T-cell (primary cell): ENCODE measurements at places on chromosomes 1 and 21. TPM values are rescaled to one million over a fixed set of nuclear protein-coding genes. Genes with fewer than 3 reads are reported as not detected.

DNA sequence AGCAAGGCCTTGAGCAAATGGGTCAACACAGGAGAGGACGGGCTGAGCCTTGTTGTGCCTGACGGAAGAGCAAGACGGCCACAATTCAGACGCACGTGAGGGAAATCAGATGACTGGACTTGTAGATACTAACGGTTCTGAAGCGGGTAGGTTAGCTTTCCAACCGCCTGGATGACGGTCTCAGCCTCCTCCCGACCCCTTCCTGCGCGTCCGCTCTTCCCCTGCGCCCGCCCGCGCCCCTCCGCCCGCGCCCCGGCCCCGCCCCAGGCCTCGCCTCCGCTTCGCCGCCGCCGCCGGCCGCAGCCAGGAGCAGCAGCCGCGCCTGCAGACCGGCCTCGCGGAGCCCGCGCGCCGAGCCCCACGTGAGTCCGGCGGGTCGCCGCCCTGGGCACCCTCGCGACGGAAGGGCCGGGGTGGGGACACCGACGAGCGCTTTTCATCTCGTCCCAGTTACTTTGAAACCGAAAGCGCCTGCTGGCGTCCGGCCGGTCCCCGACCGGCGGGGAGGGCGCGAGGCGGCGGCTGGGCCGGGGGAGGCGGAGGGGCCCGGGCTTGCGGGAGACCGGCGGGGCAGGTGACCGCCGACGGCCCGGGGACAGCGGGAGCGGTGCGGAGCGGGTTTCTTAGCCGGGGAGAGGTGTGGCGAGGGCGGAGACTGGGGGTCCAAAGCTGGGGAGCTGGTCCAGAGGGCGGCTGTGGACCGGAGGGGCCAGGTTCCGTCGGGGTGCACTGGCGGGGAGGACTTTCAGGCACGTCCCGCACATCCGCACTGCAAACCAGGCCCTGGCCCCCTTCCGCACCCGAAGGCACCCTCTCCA is at the start of gene TRAF5:
Gene TRAF5, plus strand, starts transcription at position 306 of the 818 bp plus-strand sequence. CDS start 26,407 bp downstream, outside the sequence.
- peak; percentile 19 for DNase-seq

- no peak for DNase-seq
Measured at GRCh38 chr1:85502171-85502570, 37.2 kb upstream of the DDAH1 start.

The TARDBP gene
- 183 TPM for total RNA-seq

The RIMS3 gene
- total RNA-seq = 3.0 TPM

The IL20 gene
- total RNA-seq = not detected

DNA sequence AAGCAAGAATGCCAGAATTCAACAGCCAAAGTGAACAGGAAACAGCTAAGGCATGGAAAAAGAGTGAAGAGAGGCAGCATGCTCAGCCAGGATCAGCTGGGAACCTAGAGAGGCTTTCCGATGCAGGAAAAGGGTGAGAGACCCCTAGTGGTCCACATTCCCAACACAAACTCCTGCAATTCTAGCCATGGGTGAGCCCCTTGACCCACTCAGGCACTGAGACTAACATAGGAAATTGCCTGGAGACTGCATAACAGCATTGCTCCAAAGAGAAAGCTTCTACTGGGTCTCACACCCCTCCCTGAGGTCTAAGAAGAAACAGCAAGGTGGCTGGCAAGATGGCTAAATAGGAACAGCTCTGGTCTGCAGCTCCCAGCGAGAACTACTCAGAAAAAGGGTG is 123.2 kb downstream of the LHX8 start:
- no peak for DNase-seq

GRCh38 chr1:226664413-226665101 is 74.5 kb downstream of the ITPKB start:
- no peak for DNase-seq

The TMPRSS3 gene
- total RNA-seq = 1.4 TPM

DNA sequence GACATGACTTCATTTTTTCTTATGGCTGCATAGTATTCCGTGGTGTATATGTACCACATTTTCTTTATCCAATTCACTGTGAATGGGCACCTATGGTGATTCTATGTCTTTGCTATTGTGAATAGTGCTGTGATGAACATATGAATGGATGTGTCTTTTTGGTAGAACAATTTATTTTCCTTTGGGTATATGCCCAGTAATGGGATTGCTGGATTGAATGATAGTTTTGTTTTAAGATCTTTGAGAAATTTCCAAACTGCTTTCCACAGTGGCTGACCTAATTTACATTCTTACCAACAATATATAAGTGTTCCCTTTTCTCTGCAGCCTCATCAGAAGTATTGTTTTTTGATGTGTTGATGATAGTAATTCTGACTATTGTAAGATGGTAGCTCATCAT is 361.7 kb upstream of the SGIP1 start:
- DNase-seq = no peak

GRCh38 chr1:234976861-234977680 is 151.6 kb downstream of the TOMM20 start:
- no peak for DNase-seq

GRCh38 chr1:118186026-118186425 is 998 bp upstream of the SPAG17 start:
- no peak for DNase-seq

GRCh38 chr1:33281554-33282303 is 25.4 kb downstream of the ZNF362 start:
- DNase-seq = no peak

DNA sequence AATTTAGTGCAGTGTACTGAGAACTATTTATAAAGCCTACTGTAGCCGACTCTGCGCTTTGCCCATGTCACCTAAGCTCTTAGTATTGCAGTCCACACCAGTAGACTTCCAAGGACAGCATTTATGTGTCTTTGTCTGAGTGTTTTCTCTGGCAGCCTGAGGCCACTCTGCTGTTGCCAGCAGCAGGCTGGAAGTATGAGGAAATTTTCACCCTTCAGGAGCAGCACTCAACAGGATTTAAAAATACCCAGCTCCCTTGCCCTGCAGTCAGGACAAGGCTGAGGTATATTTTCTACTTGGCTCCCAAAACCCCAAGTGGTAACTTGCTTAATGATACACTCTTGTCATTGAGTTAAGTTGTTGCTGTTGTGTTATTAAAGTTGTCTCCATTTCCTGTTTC is 230.1 kb downstream of the SRGAP2C start:
- DNase-seq = no peak

The OR14K1 gene
- total RNA-seq = not detected

- DNase-seq = no peak
Measured at GRCh38 chr1:218436346-218436745, 91.2 kb downstream of the TGFB2 start.

DNA sequence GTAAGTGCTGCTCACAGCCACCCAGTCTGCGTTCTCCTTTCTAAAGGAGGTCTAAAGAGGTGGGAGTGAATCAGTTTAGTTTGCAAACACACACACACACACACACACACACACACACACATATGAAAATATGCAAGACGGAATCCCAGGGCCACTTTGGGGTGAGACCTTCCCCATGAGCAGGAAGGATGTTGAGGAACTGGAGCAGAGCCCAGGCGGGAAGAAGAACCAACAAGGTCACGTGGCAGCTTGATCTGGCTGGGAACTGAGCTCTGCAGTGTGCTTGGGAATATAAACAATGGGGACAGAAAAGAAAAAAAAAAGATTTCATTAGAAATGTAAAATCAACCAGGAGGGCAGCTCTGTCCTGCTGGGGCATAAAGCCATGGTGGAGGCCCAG is 32.6 kb downstream of the OR2G3 start:
- no peak for DNase-seq

GRCh38 chr21:42661688-42662429 is 8.4 kb downstream of the PDE9A start:
- DNase-seq = no peak

DNA sequence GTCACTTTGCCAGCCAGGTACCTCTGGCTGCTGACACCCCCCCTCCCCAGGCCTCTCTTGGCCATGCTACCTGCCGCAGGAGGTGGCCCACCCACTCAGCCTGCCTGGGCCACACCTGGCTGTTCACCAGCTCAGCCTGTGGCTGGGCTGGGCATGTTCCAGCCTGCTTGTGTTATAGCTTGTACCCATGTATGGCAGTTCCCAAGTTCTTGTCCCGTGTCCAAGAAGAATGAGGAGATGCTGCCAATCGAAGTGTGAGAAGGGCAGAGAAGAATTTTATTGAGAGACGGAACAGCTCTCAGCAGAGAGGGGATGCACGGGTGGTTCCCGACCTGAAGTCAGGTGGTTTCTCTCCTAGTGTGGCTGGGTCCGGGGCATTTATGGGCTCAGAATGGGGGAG is 3.9 kb upstream of the MMEL1 start:
- DNase-seq = peak; percentile 23

GRCh38 chr1:176196728-176197127 is 10.4 kb downstream of the COP1 start:
- DNase-seq = no peak

The IRF6 gene
- total RNA-seq = 2.6 TPM

DNA sequence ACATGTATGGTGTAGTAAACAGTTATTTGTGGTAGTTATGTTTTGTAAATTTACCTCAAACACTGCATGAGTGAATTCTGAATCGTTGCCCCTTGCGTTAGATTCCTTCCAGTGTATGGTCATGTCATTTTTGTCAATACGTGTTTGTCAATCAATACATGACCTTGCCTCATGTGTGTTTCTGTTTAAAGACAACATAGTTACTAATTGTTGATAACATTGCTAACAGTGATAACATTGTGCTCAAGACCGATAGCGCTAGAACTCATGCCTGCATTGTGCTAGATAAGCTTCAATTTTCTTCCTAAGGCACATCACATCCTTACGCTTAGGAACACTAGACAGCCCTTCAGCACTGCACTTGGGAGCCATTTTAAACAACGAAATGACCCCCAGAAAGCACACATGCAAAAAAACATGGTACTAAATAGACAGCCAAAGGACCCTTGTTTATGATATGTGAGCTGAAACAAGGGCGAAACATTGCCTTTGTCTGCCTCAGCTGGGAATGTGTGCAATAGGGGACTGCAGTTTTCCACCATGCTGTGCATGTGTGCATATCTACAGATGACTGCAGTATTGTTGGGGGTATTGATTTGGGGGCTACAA is 37.3 kb downstream of the MRPS6 start:
- DNase-seq = no peak

GRCh38 chr1:49728377-49728776 is 295.4 kb downstream of the AGBL4 start:
- no peak for DNase-seq

DNA sequence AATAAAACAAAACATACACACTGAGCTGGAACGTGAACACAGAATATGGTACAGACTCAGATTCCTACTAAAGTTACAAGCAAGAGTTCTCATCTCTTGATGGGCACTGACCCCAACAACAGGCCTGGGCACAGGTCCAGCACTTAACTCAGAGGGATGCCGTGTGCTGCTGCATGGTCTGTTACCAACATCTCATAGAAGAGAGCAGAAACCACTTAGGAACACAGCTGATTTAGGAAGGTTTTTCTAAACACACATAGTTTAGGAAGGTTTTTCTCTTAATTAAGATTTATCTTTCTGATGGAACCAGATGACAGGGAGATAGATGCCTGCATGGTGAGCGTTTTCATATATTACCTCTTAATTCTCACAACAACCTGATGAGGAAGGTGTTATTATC is 1.5 kb downstream of the GCLM start:
- no peak for DNase-seq

DNA sequence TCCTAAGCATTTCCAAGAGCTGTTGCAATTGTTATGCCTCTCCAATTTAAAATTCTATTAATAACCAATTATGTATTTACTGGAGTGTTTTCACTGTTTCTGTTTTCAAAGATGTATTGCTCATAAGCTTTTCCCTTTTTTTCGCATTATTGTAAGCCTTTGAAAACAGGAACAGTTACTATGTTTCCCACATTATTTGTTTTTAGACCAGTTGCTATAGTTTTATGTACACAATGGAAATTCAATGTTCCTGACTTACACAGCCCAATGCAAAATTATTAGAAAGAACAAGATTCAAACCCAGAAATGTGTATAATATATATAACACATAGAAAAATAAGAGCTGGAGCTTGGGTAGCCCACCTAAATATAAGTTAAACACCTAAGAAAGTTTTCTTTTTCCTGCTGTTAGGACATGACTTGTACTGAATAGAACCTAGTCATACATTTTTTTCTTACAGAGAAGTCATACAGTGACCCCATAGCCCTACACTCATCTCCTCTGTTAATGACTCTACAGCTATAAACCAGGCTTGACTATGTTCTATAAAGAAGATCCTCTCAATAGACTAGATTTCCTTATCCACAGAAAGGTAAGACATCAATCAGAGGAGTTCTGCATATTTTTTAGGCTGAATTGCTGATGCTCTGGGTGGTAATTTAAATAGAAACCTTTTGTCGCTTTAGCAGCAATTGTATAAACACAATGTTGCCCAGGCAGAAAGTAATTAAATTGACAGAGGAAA is 299.6 kb downstream of the USH2A start:
- no peak for DNase-seq

DNA sequence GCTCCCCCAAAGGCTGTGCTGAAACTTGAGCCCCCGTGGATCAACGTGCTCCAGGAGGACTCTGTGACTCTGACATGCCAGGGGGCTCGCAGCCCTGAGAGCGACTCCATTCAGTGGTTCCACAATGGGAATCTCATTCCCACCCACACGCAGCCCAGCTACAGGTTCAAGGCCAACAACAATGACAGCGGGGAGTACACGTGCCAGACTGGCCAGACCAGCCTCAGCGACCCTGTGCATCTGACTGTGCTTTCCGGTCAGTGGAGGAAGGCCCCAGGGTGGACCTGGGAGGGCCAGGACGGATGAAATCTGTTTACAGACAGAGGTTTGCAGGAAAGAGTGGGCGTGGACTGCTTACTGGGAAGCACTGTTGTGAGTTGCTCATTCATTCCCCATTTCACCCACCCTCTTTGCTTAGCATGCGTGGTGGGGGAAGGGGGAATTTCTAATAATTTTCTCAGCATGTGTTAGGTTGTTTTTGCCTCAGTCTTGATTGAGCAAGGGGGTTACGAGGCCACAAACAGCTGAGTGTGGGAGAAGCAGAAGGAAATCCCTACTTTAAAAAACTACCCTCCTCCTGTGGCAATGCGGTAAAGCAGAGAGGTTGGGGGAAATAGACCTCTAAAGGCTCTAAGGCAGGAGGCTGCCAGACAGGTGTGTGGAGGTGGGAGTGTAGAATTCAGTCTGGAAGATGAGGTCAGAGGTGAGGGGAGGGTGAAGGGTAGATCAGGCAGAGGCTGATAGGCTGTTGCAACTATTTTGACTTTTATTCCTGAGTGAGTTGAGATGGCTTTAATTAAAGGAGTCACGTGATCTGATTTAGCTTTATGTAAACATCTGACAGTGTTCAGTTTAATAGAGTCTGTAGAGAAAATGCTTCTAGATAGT is 1.3 kb downstream of the FCGR2A start:
- no peak for DNase-seq

The NPR1 gene
- total RNA-seq = not detected

DNA sequence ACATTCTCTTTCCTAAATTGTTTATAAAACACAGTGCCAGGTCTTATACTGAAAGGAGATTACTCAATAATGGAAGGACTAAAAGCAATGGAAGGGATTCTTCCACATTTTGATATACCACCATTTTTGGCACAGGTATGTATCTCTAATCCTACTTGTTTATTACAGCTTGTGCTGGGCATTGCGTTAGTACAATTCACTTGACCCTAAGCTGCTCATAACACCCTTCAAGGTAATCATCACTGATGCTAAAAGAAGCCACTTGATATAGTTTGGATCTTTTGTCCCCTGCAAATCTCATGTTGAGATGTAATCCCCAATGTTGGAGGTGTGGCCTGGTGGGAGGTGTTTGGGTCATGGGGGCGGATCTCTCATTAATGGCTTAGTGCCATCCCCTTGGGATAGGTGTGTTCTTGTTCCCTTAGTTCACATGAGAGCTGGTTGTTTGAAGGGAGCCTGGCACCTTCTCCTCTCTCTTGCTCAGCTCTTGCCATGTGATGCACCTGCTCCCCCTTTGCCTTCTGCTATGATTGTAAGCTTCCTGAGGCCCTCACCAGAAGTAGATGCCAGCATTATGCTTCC is 71.1 kb downstream of the NIBAN1 start:
- DNase-seq = no peak

The CFAP74 gene
- total RNA-seq = not detected
